ENCODE measurements at places on chromosomes 5 and 9.

DNA sequence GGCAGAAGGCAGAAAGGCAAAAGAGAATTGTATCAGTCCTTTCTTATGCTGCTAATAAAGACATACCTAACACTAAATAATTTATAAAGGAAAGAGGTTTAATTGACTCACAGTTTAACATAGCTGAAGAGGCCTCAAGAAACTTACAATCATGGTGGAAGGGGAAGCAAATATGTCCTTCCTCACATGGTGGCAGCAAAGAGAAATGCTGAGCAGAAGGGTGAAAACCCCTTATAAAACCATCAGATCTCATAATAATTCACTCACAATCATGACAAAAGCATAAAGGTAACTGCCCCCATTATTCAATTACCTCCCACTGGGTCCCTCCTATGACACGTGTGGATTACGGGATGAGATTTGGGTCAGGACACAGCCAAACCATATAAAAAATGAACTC is 312.5 kb upstream of the PTGER4 start:
- no peak for DNase-seq

DNA sequence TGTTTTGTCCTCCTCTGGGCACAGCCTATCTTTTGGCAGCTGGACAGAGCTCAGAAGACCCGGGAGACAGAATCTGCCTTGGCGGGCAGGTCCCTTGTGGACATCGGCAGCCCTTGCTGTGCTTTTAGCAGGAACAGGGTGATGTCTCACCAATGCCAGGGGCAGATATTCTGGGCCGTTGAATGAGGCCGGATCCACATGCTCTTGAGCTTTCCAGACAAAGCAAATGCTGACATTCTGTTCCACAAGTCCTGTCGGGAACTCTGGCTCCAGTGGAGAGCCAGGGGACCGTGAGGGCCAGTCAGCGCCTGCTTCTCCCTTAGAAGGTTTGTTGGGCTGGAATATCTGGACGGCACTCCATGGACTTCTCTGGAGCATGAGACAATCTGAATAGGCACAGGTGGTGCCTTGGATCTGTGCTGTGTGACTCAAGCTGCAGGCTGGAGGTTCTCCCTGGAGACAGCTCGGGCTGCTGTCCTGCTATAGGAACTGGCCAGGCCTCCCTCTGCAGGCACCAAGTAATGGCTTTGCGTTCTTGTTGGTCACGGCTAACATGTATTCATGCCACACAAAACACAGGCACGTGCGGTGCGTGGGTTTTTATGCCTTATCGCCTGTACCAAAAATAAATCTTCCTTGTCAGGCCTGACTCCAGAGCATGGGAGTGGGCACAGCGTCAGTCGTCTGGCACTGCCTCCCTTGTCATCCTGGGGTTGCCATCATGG is 80.3 kb downstream of the GADD45G start:
- DNase-seq = no peak

DNA sequence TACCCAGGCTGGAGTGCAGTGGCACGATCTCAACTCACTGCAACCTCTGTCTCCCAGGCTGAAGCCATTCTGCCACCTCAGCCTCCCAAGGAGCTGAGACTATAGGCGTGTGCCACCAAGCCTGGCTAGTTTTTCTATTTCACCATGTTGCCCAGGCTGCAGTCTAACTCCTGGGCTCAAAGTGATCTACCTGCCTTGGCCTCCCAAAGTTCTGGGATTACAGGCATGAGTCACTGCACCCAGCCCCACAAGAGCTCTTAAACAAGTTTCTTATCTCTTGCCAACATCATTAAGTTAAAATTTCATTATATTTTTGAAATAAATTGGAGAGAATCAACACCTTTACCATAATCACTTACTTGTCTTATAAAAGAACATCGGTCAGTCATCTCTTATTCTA is 280.3 kb downstream of the ARHGEF28 start:
- DNase-seq = no peak

- DNase-seq = no peak
Observed at GRCh38 chr9:132984202-132985070, 5.9 kb downstream of the GFI1B start.

DNA sequence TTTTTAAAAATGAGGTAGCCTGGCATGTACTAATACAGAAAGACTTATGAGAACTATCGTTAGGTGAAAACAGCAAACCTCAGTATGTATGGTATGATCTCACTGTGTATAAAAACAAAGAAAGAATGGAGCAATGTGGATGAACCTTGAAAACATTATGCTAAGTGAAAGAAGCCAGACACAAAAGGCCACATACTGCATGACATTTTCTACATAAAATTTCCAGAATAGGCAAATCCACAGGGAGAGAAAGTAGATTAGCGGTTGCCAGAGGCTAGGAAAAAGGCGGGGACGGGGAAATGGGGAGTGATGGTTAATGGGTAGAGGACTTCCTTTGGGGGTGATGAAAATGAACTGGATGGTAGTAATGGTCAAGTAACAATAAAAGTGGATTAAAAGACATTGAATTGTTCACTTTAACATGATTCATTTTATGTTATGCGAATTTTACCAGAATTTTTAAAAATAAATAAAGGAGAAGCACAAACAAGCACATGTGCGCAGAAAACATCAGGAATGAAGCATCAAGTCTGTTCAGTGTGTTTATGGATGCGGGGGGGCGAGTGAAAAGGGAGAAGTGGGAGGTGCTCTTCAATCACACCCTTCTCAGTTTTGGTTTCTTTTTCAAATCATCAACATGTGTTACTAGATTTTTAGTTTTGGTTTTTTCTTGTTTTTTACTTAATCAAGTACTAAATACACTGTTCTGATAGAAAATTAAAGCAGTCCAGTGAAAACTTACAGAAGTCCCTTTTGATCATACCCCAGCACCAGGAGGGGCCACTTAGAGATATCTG is 16.3 kb downstream of the ROR2 start:
- DNase-seq = no peak

GRCh38 chr5:163913548-163913947 is 408.1 kb downstream of the MAT2B start:
- DNase-seq = no peak

- DNase-seq = no peak
Observed at GRCh38 chr9:74771262-74771585, 116.5 kb downstream of the TRPM6 start.
